ENCODE measurements at places on chromosomes 11 and 22.

- DNase-seq: no peak
Observed at GRCh38 chr11:69035150-69035945, 13.4 kb upstream of the TPCN2 start.

GRCh38 chr11:112795911-112796649 lies 165.1 kb upstream of the NCAM1 start:
- no peak for DNase-seq

DNA sequence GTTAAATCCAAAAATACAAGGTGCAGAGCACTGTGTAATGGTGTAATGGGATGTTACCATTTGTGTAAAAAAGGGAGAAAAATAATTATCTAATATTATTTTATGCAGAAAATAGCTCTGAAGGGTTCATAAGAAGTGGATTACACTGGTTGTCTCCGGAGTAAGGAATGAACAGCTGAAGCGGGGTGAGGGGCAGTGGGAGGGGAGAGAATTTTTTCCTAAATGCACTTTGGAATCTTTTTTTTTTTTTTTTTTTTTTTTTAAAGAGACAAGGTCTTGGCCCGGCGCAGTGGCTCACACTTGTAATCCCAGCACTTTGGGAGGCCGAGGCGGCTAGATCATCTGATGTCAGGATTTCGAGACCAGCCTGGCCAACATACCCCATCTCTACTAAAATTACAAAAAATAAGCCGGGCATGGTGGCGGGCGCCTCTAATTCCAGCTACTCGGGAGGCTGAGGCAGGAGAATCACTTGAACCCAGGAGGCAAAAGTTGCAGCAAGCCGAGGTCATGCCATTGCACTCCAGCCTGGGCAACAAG lies 6.8 kb upstream of the POLR3H start:
- DNase-seq: no peak

- no peak for DNase-seq
Observed at GRCh38 chr11:75170516-75171201, 19.8 kb downstream of the SLCO2B1 start.

- DNase-seq: no peak
Observed at GRCh38 chr11:102685754-102686153, 19.8 kb downstream of the MMP27 start.
